ENCODE measurements at places on chromosomes 1 and 21.

DNA sequence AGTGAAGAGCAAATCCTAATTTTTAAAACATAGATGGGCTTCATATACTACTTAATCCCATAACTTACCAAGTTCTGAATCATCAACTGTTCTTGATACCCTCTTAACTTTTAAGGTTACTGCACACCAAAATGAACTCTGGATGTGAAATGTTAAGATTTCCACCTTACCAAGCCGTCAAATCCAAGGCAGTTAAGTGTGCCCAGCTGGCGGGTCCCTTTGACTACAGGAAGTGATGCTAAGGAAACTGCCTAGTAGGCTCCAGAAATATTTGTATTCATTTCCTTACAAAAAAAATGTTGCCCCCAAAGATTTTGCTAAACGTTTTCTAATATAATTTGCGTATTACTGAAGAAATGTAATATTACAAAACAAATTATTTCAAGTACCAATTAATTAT, 10.7 kb downstream of the NRIP1 start:
- no peak for DNase-seq

DNA sequence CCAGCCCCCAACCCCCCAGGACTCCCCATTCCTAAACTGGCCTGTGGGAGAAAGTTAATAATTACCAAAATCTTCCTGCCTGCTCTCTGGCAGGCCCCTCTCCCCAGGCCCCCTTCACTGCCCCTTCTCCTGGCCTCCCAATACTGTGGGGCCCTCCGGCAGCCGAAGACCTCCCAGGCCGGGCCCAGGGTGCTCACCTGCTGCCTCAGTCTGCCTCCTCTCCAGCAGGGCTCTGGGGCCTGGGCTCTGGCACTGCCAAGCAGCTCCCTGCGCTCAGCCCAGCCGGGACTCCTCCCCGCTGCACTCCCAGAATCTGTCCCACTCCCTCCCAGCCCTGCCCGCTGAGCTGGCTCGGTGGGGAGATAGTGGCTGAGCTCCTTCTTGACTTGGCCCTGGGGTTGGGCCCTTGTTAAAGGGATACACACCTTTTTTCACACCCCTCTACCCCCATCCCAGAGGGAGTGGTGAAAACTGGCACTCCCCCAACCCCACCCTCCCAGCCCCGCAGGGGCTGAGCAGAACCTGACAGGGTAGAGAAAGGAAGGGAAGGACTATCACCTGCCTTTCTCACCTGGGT, at the start of gene S100A16:
TSS of gene S100A16 (minus strand) at position 383 of the 577 bp plus-strand sequence. CDS start 4,986 bp downstream, outside the sequence.
- DNase-seq = no peak

GRCh38 chr1:162596514-162597170, 35.1 kb downstream of the UAP1 start:
- no peak for DNase-seq

DNA sequence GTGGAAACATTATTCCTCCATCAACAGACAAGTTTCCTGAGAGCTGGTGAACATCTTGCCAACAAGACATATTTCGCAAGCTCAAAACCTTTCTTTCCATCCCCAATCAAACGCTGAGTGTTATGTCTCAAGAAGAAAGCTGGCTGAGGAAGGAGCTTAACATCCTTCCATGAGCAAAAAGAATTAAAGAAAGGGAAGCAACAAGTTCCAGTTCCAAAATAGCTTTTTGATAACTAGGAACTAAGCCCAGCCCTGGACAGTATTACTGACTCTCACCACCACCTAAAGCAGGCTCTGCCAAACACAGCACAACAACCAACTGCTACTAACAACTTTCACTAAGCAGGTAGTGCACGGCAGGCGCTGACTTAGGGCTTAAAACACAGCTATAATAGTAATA, 50.2 kb downstream of the CAPZB start:
- no peak for DNase-seq

- DNase-seq = no peak
Observed at GRCh38 chr1:19478322-19478721, 7.0 kb downstream of the CAPZB start.

DNA sequence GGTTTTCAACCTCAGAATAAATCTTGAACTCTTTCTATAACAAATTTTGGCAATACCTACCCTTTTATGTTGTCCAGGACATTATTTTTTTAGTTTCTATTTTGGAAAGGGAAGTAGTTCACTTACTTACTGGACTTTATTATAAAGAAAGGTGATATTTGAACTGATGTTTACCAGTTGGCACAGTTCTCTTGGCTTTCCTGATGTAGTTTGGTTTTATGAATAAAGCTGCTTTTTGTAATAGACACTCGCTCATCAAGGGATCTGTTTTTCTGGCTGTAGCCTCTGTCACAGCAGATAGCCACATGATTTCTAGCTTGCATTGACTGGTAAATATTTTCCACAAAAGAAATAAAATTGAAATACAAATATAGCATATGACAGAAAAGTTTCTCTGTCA, 40.9 kb upstream of the METTL18 start:
- no peak for DNase-seq

DNA sequence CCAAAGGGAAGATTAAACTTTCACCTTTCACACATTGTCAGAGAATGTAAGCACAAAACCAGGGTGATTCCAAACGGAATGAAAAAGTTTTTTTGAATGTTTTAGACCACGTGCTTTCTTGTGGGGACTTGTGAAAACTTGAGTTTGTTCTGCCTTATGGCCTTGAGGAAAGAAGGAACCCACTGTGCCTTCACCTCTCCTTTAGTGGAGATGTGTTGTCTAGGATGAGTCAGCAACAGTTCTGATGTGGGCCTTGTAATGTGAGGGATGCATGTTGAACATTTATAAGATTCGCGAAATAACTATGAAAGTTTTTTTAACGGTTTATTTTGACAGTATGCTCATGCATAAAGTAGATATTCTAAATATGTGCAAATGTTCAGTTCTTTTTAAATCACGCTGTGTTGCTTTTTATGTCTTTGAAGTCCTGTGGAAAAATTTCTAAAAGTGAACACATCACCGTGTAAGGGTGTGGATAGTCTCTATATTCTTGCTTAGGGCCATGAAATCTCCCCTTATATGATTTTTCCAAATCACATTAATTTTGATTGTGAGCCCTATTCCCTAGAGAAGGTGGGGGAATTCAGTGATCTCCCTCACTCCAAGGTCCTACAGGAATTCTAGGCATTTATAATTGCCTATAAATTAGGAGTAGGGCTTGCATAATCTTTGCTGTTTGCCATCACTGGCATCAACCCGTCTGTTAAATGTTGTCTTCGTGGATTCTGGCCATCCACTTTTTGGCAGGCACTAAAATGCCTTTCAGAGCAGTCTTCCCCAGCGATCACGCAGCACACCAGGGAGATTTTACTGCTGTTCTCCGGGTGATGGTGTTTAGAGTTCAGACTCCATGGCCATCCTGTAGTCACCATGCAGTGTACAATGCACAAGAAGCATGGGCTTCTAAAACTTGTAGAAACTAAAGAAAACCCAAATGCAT, 47.4 kb downstream of the PLA2G4A start:
- no peak for DNase-seq

DNA sequence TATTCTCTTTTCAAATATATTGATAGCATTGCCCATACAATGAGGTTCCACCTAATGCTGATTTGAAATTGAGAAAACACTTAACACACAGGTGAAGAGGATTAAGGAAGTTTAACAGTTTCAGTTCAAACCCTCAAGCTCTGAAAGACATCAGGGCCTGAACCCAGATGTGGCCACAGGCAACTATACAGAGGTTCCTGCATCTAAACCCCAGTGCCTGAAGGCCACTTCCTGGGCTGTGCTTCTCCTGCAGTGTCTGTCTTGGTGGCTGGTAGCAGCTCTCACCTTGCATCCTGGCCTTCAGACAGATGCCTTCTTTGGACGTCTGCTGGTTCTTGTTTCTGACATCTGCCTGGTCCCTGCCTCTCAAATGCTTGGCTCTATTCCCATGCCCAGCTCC, 25.1 kb upstream of the NGF start:
- DNase-seq = no peak

DNA sequence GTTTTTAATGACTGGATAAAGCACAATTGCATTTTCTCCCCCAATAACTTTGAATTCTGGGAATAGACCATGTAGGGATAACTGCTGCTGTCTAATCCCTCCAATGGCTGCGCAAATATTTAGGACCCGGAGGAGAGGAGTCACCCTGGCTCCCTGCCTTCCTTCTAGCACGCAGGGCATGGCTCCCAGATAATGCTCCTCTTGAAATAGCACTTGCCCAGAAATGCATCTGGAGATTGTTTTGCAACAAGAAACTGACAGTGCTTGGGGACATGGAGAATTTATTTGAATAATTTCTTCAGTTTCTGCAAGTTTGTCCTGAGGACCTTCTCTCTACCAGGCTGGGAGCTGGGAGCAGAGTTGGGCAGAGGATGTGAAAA, 83.5 kb downstream of the MAN1C1 start:
- no peak for DNase-seq

DNA sequence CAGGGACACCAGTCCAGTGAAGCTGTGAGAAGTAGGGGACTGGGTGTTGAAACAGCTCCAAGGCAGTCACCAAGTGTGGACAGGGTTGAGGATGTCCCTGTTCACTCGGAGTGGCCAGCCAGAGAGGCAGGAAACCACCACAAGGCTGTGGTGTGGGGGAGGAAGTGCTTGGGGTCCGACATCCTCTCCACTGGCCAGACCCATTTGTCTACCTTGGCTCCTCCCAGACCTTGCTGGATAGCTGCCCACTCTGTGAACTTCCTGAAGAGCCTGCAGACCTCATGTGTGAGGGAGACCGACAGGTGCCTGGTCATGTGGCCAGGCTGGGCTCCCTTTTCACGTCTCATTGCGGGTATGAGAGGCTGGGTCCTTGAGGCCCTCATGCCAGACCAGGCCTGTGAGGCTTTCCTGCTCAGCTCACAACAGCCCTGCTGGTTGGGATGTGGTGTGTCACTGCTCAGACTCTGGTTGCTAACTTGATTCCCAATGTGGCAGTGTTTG, 21.8 kb downstream of the CYP4B1 start:
- no peak for DNase-seq

- no peak for DNase-seq
Observed at GRCh38 chr1:66288048-66288447, 245.9 kb upstream of the SGIP1 start.

- DNase-seq = no peak
Observed at GRCh38 chr1:82323144-82323841, 522.6 kb downstream of the ADGRL2 start.

GRCh38 chr1:30968220-30968971, 59.8 kb upstream of the SDC3 start:
- DNase-seq = no peak

- DNase-seq = no peak
Observed at GRCh38 chr1:165187031-165188009, 169.2 kb downstream of the LMX1A start.

DNA sequence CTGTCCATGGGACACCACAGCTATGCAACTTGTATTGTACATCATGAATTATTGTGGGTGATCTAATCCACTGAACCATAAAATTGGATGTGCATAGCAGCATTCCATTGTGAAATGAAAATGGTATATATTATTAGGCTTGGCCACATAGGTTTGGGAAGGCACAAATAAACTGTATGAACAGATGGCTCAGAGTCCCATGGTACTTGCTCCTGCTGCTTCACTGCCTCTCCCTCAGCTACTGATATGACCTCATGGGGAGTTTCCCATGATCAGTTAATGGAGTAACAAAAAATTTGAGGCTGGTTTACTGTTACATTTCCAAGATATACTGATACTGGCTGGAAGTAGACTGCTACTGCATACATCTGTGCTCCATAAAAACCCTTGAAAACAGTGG, 152.7 kb upstream of the NEGR1 start:
- DNase-seq = no peak

- peak; percentile 90 for DNase-seq
Observed at GRCh38 chr1:99849744-99850458, at the start of gene AGL. TSS of gene AGL (plus strand) at chr1:99850361. CDS start at chr1:99851043, 682 bp downstream.

DNA sequence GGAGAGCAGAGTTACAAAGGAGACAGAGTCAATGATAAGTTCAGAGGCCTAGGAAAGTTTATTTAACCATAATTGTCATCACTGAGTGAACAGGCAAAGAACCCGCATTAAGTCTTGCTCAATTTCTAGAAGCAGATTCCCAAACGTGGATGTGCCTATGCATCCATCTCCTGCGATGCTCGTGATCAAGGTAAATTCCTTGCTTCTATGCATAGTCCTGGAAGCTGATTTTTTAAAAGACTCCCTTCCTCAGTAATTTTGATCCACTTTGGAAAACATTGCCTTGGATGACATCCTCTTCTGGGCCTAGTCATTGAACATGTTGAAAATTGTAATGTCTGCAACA, 116.4 kb downstream of the TNFSF18 start:
- DNase-seq = no peak

- no peak for DNase-seq
Observed at GRCh38 chr1:25825605-25826004, 5.9 kb downstream of the MTFR1L start.

GRCh38 chr21:8993943-8994639, 1527.3 kb upstream of the TPTE start:
- DNase-seq = no peak

DNA sequence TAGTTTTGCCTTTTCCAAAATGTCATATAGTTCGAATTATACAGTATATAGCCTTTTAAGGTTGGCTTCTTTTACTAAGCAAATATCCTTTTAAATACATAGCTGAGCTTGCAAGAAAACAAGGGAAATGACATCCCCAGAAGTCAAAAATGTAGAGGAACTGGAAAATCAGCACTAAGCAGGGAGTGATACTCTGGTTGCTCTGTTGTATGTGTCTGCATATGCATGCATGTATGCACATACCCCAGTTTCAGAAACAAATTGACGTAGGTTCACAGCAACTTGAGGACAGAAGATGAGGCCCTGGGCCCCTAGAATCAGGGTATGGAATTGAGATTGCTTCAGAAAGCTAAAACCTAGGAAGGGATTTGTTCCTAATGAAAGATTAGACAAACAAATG, 75.1 kb upstream of the GNG4 start:
- DNase-seq = no peak

GRCh38 chr1:91741301-91741700, 144.7 kb downstream of the TGFBR3 start:
- DNase-seq = no peak

GRCh38 chr21:15742052-15742670, 12.4 kb downstream of the USP25 start:
- no peak for DNase-seq

DNA sequence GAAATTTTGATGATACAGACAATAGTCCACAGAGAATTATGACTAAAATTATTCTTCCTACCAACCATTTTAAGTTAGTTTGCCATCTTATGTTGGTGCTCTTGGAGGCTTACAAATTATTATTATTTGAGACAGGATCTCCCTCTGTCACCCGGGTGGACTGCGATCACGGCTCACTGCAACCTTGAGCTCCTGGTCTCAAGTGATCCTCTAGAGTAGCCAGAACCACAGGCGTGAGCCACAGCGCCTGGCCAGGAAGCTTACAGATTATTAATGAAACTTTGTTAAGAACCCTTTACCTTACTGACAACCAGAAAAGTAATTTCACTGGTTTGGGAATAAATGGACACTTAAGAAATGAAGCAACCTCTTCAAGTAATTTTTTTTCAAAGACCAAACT, 8.0 kb upstream of the DNAJB4 start:
- no peak for DNase-seq

- peak; percentile 67 for DNase-seq
Observed at GRCh38 chr1:155062702-155063411, 683 bp upstream of the EFNA4 start.

GRCh38 chr1:29620631-29621030, 384.3 kb downstream of the PTPRU start:
- no peak for DNase-seq

- no peak for DNase-seq
Observed at GRCh38 chr1:156494309-156494895, 6.2 kb downstream of the MEF2D start.

- no peak for DNase-seq
Observed at GRCh38 chr1:201633297-201633696, 94.4 kb downstream of the NAV1 start.
